Activated T-helper 9 cell treated with anti-CD3 and anti-CD28 coated beads, Interleukin-2, amount 50 U/mL, for 16 hours (primary cell): ENCODE measurements at places on chromosomes 7 and 10.

GRCh38 chr7:18289788-18290187 is 205.8 kb upstream of the HDAC9 start:
- no peak for DNase-seq

DNA sequence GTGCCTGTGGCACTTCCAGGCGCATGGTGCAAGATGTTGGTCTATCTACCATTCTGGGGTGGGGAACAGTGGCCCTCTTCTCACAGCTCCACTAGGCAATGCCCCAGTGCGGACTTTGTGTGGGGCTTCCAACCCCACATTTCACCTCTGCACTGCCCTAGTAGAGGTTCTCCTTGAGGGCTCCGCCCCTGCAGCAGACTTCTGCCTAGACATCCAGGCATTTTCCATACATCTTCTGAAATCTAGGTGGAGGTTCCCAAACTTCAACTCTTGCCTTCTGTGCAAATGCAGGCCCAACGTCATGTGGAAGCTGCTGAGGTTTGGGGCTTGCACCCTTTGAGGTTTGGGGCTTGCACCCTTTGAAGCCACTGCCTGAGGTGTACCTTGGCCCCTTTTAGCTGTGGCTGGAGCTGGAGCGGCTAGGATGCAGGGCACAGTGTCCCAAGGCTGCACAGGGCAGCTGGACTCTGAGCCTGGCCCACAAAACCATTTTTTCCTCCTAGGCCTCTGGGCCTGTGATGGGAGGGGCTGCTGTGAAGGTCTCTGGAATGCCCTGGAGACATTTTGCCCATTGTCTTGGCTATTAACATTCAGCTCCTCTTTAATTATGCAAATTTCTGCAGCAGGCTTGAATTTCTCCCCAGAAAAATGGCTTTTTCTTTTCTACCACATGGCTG is 130.6 kb upstream of the EFCAB10 start:
- DNase-seq = no peak

DNA sequence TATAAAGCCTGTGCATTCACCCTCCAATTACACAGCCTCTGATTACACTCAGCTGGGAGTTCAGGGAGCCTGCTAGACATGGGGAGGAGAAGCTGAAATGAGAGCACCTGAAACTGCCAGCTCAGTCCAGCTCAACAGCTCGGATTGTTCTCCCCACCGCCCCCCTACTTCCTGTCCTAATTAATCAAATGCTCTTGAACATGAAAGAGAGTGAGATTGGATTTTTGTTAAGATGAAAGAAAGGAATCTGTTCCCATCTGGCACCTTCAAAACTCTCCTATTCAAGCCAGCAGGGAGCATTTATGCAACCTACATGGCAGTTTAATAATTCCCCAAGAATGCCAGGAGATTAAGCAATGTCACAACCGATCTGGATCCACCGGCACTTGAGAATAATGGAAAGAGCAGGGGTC is 98.0 kb downstream of the NPSR1 start:
- DNase-seq = no peak

- no peak for DNase-seq
These were observed 65.5 kb downstream of the GRB10 start for GRCh38 chr7:50717181-50717580.

DNA sequence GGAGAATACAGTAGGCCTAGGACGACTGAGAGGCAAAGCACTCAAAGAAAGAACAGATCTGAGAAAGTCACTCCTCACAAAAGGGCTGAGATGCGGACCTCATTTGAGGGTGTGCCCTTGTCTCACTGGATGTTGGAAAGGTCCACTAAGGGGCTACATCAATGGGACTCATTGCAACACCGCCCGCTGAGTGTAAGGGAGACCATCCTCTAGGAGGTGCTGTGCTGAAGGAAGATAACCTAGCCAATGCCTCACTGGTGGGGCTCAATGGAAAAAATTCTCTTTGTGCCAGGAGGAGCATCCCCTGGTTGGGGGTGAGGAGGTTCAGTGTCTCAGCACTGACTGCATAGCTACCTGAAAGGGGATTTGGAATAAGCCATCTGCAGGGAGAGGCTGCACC is 758.7 kb upstream of the CELF2 start:
- no peak for DNase-seq

GRCh38 chr10:113119801-113120200 is 169.8 kb downstream of the TCF7L2 start:
- DNase-seq = no peak

- no peak for DNase-seq
These were observed 94.5 kb upstream of the PFKP start for GRCh38 chr10:2972810-2973209.

GRCh38 chr7:127438836-127439235 is 46.3 kb upstream of the ZNF800 start:
- no peak for DNase-seq

DNA sequence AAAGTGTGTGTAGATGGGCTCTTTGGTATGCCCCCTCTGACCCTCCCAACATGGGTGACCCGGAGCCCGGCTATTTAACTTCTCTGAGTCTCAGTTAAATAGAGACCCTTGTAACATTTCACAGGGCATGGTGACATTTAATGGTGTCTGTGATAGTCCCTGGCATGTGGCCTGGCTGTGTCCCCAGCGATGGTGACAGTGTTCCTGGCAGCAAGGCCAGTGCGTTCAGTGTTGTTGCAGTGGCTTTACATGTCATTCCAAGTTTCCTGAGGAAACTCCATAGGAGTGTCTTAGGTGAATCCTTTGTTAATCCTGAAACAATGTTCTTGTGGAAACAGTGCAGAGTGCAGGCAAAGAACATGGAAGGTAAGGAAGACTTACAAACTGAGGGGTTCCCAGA is 137.0 kb downstream of the RAMP3 start:
- no peak for DNase-seq

DNA sequence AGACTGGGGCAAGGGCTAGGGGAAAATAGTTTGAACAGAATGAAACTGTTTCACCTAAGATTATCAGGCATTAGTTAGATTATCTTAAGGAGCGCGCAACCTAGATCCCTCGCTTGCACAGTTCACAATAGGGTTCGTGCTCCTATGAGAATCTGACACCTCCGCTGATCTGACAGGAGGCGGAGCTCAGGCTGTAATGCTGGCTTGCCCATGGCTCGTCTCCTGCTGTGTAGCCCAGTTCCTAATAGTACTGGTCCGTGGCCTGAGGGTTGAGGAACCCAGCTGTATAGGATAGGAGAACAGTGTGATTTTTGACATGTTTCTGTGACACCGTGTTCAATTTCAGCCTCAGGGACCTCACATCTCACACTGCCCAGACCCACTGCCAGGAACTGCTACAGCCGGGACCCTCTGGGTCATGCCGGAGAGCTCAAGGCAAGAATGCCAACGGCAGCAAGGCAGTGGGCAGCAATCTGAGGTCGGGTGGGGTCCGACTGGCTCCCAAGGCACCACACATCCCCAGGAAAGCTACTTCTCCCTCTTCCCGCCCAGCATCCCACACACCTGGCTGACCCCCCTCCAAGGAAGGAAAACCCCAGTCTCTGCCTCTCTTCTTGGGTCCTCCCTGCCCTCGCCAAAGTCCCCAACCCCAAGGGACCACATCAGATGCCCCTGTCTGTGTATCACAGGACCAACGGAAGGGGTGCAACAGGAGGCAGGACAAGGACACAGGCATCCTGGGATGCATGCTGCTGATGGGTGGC is 31.7 kb downstream of the CAMK2B start:
- no peak for DNase-seq
